H1 (cell line): ENCODE measurements at places on chromosomes 3 and 15.

DNA sequence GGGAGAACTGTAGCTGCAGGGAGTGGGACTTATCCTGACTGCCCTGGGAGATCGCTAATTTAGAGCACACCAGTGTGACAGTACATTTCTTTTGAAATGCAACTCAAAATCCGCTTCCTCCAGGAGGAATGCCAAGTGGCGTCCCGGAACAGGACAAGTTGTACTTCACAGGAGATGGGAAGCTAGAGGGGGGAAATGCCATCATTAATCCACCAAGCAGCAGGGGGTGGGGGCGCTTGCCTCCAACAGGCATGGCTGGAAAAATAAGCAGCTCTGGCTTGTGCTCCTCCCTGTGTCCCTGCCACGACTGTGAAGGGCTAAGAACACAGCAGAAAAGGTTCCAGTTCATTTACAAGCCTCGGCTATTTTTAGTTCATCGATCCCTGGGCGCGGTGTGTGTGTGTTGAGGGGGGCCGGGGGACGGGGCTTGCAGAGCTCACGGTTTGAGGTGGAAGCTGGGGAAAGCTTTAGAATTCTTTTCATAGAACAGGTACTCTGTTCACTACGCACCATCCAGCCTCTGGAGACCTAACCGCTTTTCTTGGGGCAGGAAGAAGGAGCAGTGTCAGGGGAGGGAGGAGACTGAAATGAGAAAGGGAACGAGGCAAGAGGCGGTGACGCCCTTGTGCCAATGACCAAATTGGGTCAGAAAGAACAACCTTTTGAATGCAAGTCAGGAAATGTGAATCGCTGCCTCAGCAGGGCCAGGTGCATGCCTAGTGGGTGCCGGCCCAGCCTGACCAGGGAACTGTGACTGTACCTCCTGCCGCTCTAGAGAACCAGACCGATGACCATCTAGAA lies 51.8 kb upstream of the DGKG start:
- peak; percentile 62 for DNase-seq

DNA sequence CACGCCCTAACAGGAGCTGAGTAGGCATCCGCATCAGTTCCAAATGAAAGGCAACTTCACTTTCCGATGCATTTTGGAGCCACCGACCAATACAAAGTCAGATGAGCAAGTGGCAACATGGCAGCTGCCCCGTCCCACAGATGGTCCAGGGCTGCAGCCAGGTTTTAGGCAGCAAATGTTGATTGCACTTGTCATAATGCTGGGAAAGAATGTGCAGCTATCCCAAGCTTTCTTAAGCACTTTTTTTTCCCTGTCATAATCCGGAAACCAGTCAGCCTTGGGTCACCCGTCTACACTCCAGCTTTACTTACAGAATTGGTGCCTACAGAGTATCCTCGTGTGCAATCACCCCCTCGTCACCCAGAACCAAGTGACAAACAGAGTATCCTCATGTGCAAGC lies 147.7 kb downstream of the CHSY1 start:
- no peak for DNase-seq

GRCh38 chr3:6351752-6352151 lies 509.2 kb upstream of the GRM7 start:
- no peak for DNase-seq

DNA sequence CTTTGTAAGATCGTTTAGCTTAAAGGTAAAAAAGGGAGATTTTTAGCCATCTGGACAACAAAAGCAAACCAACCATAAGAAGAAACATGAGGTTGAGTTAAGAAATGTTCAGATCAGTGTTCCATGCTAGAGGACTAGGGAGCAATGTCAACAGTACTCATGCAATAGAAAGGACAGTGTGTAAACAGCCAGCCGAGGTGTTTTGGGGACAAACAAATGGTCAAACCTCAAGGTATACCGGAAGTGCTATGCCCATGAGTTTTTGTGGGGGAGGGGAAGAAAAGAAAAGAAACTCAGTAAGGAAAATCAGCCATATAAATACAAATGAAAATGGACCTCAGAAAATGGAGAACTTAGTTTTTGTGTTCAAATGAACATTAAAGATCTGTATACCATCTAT lies 289.5 kb upstream of the GRM7 start:
- DNase-seq = no peak

GRCh38 chr15:82014989-82015388 lies 30.8 kb downstream of the MEX3B start:
- DNase-seq = no peak

DNA sequence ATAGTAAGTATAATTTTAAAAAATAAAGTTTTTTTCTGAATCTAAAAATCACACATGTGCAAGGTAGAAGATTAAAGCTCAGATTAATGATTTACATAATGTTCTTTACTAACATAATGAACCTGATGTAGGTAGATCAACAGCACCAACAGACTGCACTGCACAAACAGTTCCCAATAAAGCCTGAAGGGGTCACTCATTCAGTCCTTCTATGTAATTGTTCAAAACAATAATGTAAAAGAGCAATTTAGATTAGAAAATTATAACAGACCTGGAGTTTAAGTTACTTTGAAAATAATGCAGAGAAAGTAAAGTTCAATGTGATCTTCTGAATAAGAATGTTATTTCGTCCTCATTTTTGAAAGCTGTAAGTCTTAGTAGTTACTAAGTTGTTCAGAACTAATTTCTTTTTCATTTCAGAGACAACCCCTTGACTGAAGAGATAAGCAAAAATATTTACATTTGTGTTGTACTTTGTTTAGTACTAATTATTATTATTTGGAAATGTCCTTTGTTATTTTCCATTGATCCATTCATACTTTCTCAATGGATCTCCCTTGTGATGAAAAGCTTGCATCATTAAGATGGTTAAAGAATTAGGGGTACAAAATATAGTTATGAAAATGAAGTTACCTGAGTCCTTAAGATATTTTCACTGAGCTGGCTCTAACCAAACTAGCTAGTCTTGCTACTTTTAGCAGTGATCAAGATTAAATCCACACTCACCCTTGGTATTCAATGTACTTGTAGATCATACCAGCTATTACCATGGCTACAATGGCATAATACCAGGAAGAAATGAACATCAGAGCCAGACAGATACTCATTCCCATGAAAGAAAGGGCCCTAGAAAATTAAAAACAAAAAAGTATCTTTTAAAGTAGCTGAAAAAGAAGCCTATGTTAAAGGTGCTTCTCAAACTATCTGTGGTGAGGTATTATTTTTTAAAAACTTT lies 16.8 kb downstream of the EMC4 start:
- no peak for DNase-seq

DNA sequence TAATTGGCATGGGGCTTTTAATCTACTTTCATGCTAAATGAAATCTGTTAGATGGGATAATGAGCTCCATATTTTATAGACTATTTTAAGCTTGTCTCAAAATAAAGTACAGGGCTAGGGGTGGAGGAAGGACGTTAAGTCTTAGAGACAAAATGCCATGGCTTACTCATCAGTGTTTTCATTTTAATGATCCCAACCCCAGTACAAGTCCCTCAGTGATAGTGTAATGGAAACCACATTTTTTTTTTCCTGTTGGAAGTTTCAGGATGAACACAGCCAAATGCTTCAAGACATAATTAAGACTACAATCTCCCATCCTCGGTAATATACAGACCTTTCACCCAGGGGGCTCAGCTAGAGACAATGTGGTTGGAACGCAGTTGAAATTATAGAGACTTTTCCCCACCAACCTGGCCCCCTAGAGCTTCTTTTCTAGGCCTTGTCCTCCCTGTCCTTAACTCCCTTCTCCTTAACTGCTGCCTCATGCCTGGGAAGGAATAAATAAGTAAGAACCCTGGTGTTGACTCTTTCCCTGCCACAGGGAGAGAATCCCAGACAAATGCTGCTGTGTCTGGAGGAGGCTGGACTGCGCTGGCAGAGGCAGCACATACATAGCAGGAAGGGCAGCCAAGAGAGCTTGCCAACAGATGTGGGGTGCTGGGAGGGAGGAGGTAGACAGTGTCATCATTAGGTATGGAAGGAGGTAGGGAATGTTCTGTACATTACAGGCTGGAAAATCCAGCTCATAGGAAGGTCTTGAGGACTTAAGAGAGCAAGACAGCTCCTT lies 115.4 kb upstream of the ROPN1 start:
- DNase-seq = no peak

GRCh38 chr3:41572092-41572491 lies 372.8 kb downstream of the CTNNB1 start:
- DNase-seq = no peak

- DNase-seq = no peak
Observed at GRCh38 chr3:188458756-188459155, 304.8 kb downstream of the LPP start.

DNA sequence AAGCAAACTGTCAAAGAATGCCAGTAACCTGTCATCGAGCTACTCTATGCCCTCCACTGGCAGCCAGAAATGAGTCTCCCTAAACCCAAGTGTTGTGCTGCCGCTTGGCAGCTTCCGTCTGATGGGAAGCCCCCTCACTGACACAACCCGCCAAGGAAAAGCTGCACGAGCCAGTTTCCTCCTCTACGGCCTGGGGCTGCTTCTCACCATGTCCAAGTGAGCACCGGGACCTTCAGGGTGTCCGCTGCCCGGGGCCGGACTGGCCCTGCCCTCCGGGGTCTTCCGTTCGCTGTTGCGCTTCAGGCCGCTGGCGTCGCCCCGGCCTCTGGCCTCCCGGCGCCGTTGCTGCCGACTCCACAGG lies 490 bp downstream of the TOMM70 start:
- DNase-seq = no peak

- no peak for DNase-seq
Observed at GRCh38 chr3:30156586-30157498, 449.6 kb upstream of the TGFBR2 start.

GRCh38 chr3:17619968-17620367 lies 122.5 kb downstream of the TBC1D5 start:
- no peak for DNase-seq

DNA sequence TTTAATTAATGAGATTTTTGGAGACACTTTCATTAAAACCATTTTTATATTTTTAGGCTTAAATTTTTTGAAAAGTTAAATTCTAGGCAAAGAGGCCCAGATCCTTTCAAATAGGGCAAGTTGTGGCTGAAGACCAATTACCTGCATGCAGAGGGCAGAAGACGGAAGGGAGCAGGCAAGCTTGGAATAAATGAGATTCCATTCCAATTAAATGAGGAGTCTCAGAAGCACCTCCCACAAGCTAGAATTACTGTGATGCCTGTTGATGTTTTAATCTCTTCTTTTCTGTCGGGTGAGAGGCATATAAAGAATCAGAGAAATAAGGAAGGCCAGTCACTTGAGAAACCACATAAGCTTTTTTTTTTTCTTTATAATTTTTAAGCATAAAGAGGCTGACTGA lies 46.8 kb downstream of the KBTBD8 start:
- no peak for DNase-seq

GRCh38 chr3:85706130-85706529 lies 747.3 kb downstream of the CADM2 start:
- no peak for DNase-seq

- no peak for DNase-seq
Observed at GRCh38 chr3:124918524-124918923, 16.0 kb downstream of the MUC13 start.

- peak; percentile 54 for DNase-seq
Observed at GRCh38 chr15:34214135-34214534, 4.2 kb upstream of the KATNBL1 start.
